Posterior cingulate gyrus (tissue), 11 donors: ENCODE measurements at places on chromosomes 5 and 9.
A peak's percentile ranks its signal among the peaks of the same experiment; 100 is the strongest.

GRCh38 chr5:93428868-93429267, 152.2 kb downstream of the NR2F1-AS1 start:
- DNase-seq, result no peak

GRCh38 chr9:1979741-1980367, 35.3 kb upstream of the SMARCA2 start:
- no peak for DNase-seq

DNA sequence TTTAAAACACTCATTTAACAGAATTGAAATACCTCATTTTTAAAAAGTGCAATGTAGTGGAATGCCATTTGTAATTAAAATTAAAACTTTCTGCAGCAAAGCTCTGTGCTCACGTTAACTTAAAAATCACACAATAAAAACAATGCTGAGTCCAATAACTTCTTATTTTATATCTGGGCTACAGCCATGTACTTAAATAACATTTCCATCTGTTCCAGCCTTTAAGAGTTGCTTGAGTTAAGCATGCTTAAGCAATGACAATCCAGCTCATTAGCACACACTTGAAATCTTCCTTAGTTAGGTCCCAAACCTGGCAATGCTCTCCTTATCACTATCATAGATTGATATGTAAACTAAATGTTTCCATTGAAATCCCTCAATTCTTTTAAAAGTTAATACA, 132.3 kb upstream of the CDH12 start:
- no peak for DNase-seq

DNA sequence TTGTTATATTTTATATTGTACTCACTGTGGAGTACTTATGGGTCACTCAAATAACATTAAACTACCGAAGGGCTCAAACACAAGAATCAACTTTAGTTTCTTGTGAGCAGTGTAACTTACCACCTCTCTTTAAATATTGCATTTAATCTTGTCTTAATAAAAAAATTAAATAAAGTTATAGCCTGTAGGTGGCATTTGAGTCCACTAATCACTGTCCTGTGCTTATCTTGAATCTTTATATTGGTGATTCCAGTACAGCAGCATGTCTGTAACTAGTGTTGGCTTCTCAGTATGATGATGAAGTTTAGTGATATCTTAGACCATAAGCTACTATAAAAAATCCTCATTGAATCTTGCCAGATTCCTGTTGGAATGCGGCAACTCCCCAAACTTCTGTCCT, 313.8 kb downstream of the FAM170A start:
- no peak for DNase-seq

GRCh38 chr9:75019654-75020053, 8.4 kb downstream of the CARNMT1 start:
- DNase-seq, result no peak

DNA sequence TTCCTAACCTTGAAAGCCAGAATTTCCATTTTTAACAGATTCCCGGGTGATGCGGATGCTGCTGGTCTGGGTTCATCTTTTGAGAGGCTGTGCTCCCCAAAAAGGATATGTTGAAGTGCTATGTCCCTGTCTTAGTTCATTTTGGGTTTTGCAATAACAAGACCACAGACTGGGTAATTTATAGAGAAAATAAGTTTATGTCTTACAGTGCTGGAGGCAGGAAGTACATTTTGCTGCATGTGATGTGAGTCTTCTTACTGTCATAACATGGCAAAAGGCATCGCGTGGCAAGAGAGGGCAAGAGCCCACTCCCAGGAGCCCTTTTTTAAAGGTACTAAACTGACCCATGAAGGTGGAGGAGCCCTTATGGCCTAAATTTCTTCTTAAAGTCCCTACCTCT, 114.1 kb downstream of the DAPK1 start:
- DNase-seq, result no peak

DNA sequence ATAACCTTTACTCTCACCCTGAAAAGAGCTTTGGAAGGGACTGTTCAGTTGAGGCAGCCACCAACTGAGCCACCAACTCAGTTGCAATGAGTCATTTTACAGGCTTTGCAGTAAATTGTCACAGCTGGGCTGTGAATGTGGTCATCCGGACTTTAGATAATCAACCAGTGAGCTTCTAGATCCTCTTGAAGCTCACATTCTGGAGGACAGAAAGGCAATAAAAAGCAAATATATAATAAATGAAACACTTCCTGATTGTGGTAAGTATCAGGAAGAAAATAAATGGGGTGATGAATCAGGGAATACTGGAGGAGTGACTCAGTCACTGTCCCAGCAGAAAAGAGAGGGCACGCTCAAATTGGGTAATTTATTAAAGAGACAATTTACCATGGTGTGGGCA, 13.2 kb upstream of the C5orf58 start:
- no peak for DNase-seq

DNA sequence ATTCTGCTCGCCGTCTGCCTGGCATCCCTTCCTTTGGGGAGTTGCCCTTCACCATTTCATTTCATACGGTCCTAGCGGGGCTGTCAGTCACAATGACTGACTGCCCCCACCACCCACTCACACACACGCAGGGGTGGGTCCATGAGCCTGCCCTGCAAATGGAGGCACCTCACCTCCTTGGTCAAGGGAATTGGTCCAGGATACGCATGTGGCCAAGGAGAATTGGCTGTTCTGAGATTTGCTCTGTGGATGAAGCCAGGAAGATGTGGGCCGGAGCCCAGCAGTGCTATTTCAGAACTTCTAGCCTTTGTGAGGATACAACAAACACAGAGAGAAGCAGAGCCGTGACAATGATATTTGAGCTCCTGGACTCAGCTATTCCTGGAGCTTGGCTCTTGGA, 17.0 kb downstream of the C1QTNF2 start:
- peak; percentile 36 for DNase-seq

GRCh38 chr5:137345396-137345795, 153.7 kb downstream of the SPOCK1 start:
- no peak for DNase-seq

- peak; percentile 18 for DNase-seq
These were observed 138.4 kb upstream of the ZNF618 start for GRCh38 chr9:113737517-113738271.

- no peak for DNase-seq
These were observed 11.3 kb upstream of the SVEP1 start for GRCh38 chr9:110590816-110591215.

DNA sequence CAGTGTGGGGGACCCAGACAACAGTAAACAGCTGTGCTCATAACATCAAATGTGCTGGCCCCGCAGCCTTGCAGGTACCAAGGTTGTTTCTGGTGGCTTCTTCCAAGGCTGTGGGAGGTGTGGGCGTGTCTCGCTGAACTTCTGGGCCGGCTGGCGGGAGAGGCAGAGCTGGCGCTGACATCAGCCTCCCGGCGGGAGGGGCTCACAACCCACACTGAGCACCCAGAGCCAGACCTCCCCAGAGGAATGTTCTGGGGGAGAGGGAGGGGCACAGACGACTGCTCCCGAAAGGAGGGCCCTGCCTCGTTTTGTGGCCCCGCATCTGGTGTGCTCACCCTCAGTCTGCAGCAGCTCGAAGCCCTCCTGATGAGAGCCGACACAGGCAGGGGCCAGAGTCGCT, 6.9 kb upstream of the SLC12A7 start:
- no peak for DNase-seq

DNA sequence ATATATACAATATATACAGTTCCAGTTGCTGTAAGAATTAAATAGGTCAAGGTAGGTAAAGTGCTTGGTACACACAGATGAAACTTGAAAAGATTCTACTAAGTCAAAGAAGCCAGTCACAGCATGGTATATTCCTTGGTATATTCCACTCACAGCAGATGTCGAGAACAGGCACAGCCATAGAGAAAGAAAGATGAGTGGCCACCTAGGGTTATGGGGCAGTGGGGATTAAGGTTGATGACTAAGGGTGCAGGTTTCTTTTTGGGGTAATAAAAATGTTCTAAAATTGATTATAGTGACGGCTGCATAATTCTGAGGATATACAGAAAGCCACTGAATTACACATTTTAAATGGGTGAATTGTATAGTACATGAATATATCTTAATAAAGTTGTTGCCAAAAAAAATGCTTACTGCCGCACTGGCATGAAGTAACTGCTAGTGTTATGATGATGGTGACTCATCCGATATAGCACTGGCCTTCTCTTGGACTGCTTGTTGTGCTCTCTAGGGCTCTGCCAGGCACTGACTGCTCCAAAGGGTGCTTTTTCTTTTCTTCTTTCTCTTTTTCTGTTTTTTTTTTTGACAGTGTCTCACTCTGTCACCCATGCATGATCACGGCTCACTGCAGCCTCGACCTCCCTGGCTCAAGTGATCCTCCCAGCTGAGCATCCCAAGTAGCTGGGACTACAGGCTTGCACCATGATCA, 23.5 kb downstream of the TBC1D2 start:
- DNase-seq, result no peak

DNA sequence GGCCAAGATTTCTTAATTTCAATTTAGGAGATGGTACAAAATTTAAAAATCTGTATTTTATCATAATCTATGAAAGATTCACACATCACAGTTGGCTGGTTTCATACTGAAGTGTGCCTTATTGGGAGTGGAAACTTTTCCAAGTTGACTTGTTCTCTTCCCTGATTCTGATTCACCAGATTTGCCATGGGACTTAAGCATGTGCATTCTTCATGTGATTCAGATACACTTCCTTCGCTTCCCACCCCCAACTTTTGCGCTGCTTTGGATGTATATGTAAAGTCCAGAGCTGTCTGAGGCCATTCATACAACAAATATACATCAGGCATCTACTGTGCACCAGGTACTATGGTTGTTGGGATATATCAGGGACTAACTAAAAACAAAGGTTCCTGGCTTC, 34.4 kb downstream of the CPEB4 start:
- DNase-seq, result no peak

GRCh38 chr5:73564018-73564417, 1.4 kb downstream of the ANKRA2 start:
- DNase-seq, result no peak

GRCh38 chr9:74322661-74323314, 174.3 kb upstream of the RORB start:
- DNase-seq, result no peak
